ENCODE measurements at places on chromosomes 11 and 22.

GRCh38 chr11:127493330-127494022 is 492.9 kb upstream of the KIRREL3 start:
- no peak for DNase-seq

GRCh38 chr11:78808923-78809322 is 234.3 kb upstream of the NARS2 start:
- no peak for DNase-seq

GRCh38 chr11:118048472-118049370 is 28.2 kb upstream of the TMPRSS4 start:
- no peak for DNase-seq

DNA sequence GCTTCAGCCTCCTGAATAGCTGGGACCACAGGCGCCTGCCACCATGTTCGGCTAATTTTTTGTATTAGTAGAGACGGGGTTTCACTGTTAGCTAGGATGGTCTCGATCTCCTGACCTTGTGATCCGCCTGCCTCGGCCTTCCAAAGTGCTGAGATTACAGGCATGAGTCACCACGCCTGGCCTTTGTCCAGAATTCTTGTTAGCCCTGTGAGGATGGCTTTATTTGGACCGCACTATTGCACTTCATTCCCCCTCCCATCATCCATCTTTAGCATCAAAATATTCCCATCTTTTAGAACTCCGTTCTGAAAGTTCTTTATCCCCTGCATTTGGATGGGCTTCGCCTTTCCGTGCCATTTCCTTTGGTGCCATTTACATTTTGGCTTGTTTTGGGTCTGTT is 2.6 kb downstream of the SAMM50 start:
- DNase-seq, result no peak

- no peak for DNase-seq
These were observed 56.4 kb downstream of the UBASH3B start for GRCh38 chr11:122711831-122712381.

- no peak for DNase-seq
These were observed 12.5 kb downstream of the HSD17B12 start for GRCh38 chr11:43693069-43693468.

GRCh38 chr22:33472462-33473344 is 414.5 kb upstream of the SYN3 start:
- no peak for DNase-seq

- no peak for DNase-seq
These were observed 471 bp downstream of the RNF185 start for GRCh38 chr22:31160328-31160978.

DNA sequence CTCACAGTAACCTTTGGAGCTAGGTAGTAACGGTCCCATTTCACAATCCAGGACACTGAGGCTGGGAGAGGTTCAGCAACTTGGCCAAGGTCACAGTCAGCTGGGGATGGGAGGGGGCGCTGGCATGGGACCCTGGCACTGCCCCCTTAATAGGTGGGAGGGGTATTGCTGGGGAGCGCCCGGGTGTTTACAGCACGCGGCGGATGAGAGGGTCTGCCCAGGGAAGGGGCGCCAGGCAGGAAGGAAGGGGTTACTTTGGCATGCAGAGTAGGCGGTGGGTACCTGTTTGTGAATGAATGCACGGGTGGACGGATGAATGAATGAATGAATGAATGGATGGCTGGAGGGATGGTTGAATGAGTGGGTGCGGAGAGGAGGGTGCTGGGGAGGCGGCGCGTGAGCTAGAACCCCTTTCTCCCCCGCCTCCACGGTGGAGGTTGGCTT is 628 bp upstream of the FLRT1 start:
- no peak for DNase-seq

DNA sequence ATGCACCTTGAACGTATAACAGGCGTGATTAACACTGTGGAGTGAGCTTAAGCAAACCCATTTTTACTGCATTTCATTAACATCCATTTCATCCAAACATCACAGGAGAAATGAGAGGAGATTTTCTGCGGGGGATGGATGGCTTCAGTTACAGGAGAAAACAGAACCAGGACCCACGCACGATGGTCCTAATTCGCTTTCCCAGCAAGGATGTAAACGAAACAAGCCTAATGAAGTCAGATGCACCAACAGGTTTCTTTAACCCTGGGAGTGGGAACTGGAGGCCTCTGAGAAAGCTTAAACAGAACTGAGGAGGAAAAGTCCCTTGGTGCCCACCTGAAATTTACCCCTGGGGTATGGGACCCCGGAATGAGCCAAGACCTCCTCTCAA is 2.7 kb downstream of the CADM1 start:
- no peak for DNase-seq

- DNase-seq, result no peak
These were observed 11.4 kb upstream of the WNT11 start for GRCh38 chr11:76217653-76218160.

GRCh38 chr11:5231111-5231510 is 3.2 kb downstream of the HBD start:
- no peak for DNase-seq

DNA sequence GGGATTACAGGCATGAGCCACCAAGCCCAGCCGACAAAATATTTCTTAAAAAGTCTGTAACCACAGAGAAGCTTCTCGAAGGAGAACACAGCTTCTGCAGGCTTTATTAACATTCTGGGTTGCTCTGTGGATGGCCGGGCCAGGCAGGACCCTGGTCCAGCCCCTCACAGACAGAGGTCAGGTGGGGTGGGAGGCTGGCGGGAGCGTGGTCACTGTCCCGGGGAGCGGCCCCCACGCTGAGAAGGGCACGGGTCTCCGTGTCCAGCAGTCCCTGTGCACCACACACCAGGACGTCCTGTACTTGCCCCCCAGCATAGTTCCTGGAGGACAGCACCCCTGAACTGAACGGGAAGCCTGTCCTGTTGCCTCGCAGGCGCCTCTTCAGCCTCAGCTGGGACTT is 19.4 kb downstream of the DRD4 start:
- no peak for DNase-seq

GRCh38 chr11:88179971-88180629 is 4.9 kb upstream of the RAB38 start:
- no peak for DNase-seq

DNA sequence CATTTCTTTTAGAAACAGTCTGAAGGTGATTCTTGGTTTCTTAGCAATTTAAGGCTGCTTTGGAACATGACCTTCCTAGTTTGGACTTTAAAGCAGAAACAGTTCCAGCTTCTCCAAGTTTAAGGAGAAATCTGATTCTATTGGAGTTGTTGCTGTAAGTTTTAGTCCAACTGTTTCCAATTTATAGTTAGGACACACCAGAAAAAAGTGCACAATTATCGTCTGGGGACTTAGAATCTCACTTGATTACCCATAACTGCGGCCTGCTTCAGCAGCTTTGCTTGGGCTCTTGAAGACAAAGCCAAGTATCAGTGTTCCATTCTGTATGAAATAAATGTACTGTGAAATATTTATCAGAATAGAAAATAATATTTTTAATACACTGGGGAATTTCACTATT is 246.6 kb downstream of the TMEM135 start:
- no peak for DNase-seq

GRCh38 chr22:44390613-44390970 is 77.8 kb upstream of the SHISAL1 start:
- peak; percentile 34 for DNase-seq

GRCh38 chr11:18578975-18579598 is 9.4 kb downstream of the UEVLD start:
- DNase-seq, result no peak

- DNase-seq, result no peak
These were observed 18.8 kb upstream of the MGAT3 start for GRCh38 chr22:39437791-39438704.

DNA sequence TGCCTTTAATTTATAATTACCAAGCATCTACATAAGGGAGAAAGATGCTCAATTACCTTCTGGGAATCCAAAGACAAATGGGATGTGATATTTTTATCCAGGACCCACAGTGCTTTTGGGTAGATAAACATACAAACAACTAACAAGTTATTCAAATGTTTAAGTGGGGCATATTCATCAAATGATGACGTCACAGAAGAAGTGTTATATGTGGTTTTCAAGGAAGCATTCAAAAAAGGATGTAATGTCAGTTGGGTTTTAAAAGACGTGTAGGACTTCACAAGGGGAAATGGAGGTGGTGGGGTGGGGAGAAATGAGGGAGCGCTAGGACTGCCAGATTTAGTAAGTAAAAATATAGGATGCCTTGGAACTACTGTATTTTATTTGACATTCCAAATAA is 915.9 kb downstream of the KCNA4 start:
- no peak for DNase-seq

- DNase-seq, result no peak
These were observed 609 bp downstream of the CDK2AP2 start for GRCh38 chr11:67507242-67507863.

GRCh38 chr22:50721257-50721844 is 16.7 kb upstream of the ACR start:
- DNase-seq, result no peak

- DNase-seq, result peak; percentile 37
These were observed 76.4 kb upstream of the PPARA start for GRCh38 chr22:46073683-46074504.

DNA sequence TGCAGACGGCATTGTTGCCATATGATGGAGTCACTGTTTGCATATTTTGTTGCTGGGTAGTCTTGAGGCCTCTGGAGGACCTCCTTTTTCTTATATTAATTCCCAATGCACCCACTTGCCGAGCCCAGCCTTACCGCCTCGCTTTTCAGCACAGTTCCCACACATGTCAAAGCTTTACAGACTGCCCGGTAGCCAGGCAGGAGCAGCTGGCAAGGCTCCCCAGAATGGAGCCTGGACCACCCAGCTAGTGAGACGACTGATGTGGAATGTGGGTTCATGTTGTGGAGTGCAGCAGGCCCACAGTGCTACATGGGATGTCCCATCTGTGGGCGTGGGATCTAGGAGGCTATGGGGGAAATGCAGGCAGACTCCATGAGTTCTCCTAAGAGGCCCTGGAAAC is 99.4 kb upstream of the MTMR2 start:
- DNase-seq, result no peak

DNA sequence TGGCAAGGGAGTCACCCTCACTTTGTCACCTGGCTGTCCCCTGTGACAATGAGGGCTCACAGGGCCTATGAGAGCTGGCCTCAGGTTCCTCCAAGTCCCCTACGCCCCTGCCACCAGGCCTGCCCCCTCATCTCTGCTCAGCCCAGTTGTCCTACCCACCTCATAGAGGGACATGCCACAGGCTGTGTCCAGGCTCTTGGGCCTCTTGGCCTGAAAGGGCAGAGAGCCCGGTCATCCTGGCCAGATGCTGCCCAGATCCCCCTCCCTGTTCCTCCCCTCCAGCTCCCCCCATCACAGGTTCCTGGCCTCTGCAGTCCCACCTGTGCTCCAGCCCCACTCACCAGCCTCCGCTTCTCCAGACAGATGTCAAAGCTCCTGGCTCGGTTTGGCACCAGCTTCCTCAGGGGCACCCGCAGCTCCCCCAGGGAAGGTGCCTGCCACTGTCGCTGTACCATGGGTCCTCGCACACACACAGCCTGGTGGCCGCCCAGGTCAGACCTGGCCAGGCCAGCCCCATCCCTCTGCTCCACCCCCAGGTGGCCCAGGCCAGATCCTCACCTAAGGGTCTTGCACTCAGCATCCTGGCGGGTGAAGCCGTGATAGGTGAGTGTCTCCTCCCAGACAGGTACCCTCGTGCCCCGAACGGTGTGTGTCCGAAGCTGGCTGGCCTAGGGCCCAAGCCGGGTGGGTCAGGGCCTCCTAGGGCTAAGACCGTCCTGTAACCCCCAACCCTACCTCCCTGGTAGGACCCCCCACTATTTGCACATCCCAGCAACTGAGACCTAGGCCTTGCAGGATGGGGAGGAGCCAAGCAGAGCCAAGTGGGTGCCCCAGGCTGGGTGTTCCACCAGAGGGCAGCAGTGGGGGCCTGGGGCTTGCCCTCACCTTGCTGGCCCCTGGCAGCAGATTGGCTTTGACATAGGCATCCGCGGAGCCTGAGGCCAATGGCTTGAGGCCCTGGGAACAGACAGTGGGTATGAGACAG is 8.3 kb downstream of the NDUFV1 start:
- peak; percentile 58 for DNase-seq

DNA sequence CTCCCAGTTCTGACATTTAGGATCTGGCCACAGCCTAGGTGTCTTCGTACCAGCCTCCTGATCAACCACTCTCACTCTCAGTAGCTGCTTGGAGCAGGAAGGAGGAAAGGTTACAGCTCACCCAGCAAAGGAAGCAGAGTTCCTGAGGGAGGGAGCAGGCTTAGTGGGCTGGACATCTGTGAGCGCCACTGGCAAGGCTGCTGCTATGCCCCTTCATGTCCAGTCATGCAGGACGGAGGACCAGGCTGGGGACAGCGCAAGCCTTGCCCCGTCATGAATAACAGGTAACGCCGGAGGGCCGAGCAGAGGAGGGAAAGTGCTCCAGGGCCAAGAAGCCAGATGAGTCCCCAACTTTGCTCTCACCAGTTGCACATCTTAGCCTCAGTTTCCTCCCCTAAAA is 25.8 kb downstream of the TPST2 start:
- no peak for DNase-seq

DNA sequence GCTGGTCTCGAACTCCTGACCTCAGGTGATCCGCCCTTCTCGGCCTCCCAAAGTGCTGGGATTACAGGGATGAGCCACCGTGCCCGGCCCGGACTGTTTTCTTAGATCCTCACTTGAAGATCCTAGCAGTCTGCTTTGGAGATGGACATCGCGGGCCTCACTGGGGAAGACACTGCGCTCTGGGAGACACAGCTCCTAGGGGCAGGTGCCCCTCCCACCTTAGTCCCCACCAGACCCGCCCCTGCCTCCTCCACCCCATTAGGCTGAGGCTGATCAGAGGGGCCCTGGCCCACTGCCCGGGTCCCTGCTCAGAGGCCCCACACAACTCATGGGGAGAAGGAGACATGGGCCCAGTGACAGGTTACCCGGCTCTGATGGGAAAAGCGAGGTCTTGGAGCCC is 11.3 kb upstream of the LTO1 start:
- no peak for DNase-seq

DNA sequence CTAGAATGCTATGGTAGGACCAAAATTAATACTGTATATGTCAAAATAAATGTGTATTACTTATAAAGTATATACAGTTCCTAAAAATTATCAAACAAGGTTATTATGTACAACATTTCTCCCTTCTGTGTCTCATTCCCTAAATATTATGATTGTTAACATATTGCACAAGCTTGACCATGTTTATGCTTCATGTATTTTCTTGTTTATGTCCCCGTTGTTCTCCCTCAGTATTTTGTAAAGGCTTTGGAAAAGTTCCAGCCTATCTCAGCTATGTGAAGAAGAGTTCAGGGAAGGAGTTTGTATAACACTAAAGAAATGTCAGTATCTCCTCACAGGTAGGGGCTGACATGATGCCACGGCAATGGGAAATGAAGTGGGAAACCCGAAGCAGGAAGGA is 19.6 kb downstream of the ADM start:
- no peak for DNase-seq

- DNase-seq, result no peak
These were observed 164.3 kb downstream of the PGR start for GRCh38 chr11:100965346-100965745.

GRCh38 chr11:60939855-60940254 is 12.1 kb downstream of the SLC15A3 start:
- DNase-seq, result no peak

GRCh38 chr22:32546496-32546895 is 71.9 kb downstream of the FBXO7 start:
- no peak for DNase-seq
